ENCODE measurements at places on chromosomes 5 and 9.

GRCh38 chr5:92514896-92515295 lies 1066.1 kb downstream of the NR2F1-AS1 start:
- DNase-seq: no peak

DNA sequence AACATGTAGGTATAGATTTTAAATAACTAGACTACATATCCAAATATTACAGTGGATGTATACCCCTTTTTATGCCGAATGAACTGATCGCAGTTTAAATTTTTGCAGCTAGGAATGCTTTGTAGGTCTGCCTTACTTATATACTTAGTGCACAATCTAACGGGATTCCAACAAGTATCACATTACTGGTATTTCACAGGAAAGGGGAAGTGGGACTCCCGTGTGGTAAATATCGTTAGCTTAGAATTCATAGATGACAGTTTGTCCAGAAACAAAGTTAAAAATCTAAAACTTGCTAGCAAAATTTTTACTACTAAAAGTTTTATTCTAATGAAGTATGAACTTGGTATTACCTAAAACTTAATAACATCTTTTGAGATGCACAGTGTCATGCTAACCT lies 193.5 kb upstream of the TLX3 start:
- no peak for DNase-seq

DNA sequence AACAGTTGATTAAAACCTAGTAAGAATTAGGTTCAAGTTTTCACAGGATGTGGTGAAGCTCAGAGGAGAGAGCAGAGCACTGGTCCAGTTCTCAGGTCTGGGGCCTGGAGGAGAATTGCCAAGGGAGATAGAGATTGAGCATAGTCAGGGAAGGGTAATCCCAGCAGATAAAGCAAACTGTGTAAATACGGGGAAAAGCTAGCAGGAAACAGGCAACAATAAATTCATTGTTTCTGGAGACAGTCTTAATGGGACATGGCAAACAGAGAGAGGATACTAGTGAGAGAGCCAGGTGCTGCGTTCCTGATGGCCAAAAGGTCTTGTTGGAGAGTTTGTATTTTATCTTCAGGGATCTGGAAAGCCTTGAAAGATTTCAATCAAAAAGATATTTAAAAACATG lies 333.0 kb downstream of the PDE4D start:
- no peak for DNase-seq

DNA sequence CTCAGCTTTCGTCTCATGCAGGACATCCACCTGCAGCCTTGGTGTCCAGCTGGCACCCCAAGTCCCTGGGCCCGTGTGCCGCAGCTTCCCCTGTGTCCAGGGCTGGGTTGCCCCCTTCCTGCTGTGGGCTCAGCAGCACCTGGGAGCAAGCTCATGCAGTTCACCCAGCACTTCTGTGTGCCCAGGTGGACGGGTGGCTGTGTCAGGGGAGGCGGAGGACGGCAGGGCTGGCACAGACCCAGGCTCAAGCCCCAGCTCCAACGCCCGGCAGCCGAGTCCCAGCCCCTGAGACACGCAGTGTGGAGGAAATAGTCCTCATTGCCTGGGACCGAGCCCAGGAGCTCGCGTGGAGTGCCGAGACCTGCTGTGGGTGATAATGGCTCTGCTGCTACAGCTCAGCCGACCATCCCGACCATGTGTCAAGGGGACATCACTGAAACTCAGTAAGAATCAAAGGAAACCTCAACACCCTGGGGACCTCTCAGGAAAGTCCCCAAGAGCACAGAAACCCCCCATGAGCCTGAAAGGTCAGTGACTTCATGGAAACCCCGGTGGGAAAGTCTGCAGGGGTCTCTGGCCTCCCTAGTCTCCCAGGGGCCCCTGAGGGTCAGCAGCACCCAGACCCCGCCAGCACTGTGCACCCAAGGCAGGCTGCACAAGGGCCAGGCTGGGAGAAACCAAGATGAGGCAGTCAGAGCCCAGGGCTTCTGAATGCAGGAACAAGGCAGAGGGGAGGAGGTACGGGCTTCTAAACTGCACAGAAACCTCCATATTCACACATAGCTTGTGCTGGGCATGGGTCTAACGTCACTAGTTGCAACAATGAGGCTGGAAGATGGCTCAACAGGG lies 38.8 kb downstream of the LPCAT1 start:
- no peak for DNase-seq

- DNase-seq: no peak
These were observed 62.4 kb downstream of the MAT2B start for GRCh38 chr5:163567811-163568210.

DNA sequence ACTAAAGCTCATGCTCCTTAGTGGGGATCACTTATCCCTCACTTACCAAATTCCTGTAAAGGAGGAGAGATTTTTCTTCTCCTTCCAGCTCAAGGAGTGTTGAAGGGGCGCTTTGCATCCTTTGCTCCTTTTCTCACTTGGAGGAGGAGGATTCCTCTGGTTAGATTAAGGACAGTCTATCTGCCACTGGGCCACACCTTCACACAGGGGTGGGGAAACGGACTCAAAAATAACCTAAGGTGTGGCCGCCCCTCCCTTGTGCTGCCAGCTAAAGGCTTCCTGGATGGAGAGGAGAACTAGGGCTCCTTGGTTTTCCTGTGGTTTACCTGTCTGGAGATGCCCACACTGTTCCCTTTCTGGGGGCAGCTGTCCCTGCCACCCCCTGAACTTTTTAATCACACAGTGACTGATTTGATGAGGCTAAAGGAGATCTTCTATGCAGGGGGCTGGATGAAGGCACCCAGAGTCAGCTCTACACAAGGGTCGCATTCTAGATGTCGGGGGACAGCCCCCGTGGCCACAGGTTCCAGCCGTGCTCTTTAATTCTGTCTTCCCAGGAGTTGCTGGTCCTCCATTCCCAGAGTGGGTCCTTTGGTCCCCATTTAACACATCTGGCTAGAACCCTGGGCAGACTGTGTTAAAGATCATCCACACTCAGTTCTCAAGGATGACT lies 14.4 kb downstream of the GLRX start:
- DNase-seq: no peak

GRCh38 chr5:150058480-150059126 lies 27.8 kb downstream of the CSF1R start:
- DNase-seq: no peak

DNA sequence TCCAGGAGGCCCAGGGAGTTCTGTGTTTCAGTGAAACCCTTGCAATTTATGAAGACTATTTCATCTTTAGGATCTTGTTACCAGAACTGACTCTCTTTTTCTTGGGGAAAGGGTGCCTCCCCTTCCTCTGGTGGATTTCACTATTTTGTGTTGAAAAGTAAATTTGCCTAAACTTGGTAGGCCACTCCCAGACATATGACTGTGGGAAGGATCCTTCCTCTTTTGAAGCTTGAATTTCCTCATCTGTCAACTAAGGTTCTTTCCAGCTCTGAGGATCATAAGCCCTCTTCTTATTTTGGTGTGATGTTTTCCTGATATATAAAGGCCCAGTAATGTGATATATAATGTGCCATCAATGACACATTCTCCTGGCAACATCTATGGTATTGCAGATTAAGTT lies 59.1 kb upstream of the ZFAND5 start:
- no peak for DNase-seq

- DNase-seq: no peak
These were observed 531.3 kb downstream of the NTRK2 start for GRCh38 chr9:85200726-85201404.

- DNase-seq: no peak
These were observed 4.6 kb downstream of the TEX48 start for GRCh38 chr9:114677418-114677817.

GRCh38 chr5:127440831-127441230 lies 76.6 kb upstream of the PRRC1 start:
- DNase-seq: no peak

DNA sequence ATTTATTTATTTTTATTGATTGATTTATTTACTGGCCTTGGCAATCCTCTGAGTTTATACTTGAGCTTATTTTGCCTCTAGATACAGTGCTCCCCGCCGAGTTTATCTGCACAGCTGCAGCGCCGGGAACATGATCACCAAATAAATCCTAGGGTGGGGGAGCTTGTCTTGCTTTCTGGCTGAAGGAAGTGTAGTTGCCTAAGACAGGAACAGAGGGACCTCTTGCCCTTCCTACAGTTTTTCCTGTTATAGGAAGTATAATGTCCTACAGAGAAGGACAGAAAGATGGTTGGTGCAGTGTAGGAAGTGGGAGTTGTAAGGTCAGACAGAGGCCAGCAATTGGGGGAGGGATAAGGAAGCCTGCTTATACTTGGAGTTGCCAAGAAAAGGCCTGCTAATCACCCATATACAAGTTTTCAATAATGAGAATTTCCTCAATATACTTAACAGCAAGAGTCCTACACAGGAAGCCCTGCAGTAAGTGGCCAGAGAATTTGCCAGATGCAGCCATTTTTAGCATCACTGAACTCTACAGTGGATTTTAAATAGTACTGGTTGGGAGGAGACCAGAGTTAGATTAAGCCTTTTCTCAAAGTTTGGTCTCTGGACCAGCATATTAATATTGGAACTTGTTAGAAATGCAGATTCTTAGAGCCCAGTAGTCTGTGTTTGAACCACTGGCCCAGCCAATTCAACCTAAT lies 7.7 kb downstream of the AOPEP start:
- DNase-seq: no peak

DNA sequence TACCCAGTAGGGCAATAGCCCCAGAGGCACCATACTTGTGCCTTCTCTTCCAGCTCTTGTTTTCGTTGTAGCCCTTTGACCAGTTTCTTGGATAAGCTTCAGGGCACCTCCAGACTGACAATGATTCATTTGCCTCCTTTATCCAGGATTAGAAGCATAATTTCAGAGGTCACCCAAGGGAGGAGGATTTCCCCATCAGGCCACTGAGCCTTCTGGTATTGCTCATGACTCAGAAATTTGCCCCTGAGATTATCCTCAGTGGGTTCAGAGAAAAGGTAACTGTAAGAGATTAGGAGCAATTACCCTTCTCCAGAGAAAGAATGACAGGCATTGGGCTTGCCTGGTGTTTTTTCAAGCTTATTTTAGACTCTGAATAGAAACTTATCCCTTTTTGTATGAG lies 147.9 kb downstream of the MSX2 start:
- no peak for DNase-seq

GRCh38 chr9:3308609-3309008 lies 217.2 kb downstream of the RFX3 start:
- DNase-seq: no peak

DNA sequence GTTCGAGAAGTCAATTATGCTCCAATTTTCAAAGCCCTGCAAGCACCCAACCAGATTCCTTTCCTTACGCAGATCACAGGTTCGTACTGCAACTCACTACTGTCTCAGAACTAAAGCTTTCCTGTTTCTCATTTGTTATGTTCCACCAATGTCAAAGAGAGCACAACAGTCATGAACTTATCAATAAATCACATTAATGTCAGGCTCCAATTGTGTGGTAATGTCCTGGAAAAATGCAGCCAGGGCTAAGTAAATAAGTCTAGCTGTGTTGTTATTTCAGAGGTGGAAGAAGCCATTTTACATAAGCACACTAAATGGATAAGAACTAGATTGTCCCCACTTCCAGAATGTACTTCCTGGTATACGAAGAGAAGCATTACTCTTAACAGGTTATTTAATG lies 488.6 kb upstream of the PTGER4 start:
- no peak for DNase-seq

- no peak for DNase-seq
These were observed 12.1 kb upstream of the MAPK9 start for GRCh38 chr5:180304016-180304292.

DNA sequence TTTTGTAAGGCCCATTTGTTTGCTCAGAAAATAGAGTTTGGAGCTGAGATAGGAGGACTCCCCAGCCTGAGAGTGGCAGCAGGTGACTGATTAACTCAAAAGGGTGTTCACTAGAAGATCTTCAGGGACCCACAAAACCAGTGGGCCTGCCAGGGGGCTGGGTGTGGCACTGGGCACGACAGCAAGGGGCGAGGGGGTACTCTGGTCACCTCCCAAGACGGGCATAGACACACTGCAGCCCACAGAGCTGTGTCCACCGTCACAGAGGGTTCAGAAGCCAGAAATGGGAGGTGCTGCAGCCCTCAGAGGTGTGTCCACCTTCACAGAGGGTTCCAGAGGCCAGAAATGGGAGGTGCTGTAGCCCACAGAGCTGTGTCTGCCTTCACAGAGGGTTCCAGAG lies 75.6 kb upstream of the CACNA1B start:
- DNase-seq: no peak

DNA sequence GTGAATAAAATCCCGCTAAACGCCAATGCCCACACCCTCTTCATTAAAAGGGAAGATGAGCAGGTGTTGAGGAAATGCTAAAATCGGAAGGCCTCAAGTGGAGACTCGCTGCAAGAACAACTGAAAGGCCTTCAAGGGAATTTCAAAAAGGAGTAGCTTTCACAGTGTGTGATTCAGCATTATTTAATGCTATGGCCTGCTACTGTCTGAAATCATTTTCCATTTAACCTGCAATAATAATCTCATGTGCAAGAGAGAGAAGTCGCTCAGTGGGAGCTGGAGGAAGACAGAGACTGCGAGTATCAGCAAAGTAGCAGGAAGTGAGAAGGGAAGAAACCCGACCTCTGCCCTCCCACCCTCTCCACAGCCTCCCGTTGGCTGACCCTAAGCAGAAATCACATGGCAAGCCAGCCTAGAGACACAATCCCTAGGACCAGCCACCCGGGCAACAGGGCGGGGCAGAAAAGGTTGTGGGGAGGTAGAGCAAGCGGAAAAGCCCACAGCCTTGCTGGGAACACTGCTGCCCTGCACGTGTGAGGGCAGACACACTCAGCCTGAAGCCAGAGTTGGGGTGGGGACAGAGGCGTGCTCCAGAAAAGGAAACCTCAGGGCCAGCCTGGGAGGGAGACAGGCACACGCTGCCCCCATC lies 39.9 kb upstream of the CTSL start:
- peak; percentile 25 for DNase-seq

GRCh38 chr9:35951736-35952135 lies 6.2 kb downstream of the OR2S2 start:
- no peak for DNase-seq

DNA sequence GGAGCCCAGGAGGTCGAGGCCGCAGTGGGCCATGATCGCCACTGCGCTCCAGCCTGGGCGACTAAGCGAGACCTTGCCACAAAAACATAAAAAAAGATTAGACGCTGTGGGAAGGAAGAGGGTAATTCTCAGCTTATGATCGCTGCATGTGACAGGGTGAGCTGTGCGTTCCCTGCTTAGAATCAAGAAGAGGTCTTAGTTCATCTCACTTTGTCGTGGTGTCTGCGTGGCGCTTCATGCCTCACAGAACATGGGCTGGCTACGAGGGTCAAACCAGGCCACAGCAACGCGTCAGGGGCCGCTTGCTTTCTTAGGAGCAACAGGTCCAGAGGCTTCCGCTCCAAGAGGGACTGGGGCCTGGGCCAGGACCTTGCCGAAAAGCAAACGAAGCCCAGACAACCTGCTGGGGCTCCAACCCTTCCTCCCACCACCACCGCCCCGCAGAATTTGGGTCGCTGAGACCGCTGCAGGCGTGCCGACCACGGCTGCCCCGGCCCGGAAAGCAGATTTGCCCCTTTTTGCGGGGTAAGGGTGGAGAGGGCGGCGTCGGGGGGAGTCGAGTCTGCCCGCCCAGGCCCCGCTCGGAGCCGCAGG lies 10.0 kb upstream of the GRIN1 start:
- DNase-seq: peak; percentile 36

- DNase-seq: no peak
These were observed 108.6 kb upstream of the RAD23B start for GRCh38 chr9:107174441-107174840.

GRCh38 chr9:22683700-22684075 lies 237.1 kb downstream of the DMRTA1 start:
- no peak for DNase-seq

GRCh38 chr5:60023255-60023654 lies 129.7 kb upstream of the PDE4D start:
- no peak for DNase-seq

- DNase-seq: no peak
These were observed 177.5 kb downstream of the C5orf15 start for GRCh38 chr5:133790898-133791297.

All from nephron progenitor cell (in vitro differentiated cells).